ENCODE measurements at places on chromosomes 3 and 15.

GRCh38 chr3:29281094-29281343, 148 bp downstream of the RBMS3 start:
- no peak for DNase-seq

DNA sequence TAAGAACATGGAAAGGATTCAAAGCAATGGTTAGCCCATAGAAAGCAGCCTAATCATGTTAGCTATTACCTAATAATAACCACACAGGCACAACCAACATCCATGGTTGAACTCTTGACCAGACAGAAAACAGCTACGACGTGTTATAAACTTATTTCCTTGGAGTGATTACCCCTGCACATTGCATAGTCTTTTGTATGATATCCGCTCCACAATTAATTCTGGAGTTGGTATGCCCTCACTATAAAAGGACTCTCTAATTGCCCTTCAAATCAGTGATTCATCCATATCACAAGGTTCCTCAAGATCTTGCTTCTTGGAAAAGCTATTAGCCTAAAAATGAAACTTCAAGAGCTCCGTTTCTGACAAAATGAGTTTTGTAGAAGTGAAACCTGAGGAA, 117.9 kb downstream of the SYNPR start:
- DNase-seq, result no peak

GRCh38 chr15:60251300-60252070, 146.3 kb downstream of the ANXA2 start:
- no peak for DNase-seq

DNA sequence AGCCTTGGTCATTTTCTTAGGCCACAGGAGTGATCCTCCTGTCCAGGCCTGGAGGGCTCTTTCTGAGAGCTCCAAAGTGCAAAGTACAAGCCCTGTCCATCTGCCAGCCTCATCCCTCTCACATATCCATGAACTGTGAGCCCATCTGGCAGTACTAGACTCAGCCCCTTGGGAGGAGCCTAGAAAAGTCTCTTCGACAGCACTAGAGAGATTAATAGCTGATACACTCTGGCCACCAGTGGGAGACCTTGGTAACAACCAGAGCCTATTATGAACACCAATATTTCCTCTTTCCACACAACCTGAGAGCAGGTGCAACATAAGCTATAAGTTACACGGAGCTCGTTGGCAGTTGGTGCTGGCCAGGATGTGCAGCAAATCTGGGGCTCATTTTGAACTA, 59.5 kb upstream of the DCLK3 start:
- DNase-seq, result no peak

GRCh38 chr3:67312155-67312554, 314.0 kb downstream of the KBTBD8 start:
- DNase-seq, result no peak

DNA sequence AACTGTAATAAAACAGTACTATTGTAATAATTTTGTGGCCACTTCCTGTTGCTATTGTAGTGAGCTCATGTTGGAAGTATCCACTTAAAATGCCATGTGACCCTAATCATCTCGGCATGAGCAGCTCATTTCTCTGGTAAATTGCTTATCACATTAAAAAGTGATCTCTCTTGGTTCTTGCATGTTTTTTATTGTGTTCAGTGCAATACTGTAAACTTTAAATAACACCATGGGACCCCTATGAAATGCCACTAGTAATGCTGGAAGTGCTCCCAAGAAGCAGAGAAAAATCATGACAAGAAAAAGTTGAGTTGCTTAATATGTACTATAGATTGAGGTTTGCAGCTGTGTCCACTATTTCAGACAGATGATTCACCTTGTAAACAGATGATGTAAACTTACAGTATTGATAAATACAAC, 45.6 kb downstream of the NMD3 start:
- DNase-seq, result no peak

- no peak for DNase-seq
These were observed 402.8 kb upstream of the RARB start for GRCh38 chr3:25025236-25025635.

DNA sequence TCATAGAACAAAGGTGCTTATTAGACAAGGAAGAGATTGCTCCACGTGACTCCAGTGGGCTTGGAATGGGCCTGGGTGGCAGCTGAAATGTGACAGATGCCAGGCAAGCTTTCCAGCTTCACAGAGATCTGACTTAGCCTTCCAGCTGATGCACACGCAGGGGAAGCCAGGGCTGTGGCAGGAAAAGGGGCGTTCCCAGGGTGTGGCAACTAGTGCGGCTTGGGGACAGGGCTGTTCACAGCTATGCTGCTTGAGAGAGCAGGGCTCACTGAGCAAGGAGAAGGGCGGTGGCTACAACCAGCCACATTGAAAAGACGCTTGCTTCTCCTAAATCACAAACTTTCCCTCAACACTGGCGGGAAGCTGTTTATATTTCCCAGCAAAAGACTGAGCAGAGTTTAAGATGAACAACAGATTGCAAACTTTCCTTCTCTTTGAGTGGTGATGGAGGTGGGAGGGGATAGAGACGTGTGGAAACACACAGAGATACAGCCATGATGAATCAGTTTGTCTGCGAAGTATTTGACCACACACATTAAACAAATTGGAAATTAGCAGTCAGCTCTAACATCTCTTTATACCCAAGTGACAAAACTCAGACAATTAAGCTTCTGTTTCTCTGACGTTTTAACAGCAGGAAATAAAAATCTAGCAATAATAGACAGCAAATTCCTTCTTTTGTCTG, 127.5 kb downstream of the BDH1 start:
- DNase-seq, result peak; percentile 68

DNA sequence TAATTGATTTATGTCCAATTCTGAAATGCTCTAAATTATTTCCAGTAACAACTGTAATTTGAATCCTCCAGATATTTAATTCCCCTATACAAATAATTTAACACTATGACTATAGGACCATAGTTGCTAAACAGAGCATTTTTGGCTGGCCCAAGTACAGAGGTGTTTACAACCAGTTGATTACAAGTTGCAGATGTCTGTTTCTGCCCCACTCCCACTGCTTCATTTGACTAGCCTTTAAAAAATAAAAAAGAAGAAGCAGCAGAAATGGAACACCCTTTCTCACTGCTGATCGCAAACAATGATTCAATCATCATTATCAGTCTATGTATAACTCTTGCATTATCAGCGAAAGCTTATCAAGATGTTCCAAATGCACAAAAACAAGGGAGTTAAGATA, 54.6 kb downstream of the SENP7 start:
- no peak for DNase-seq

- peak; percentile 72 for DNase-seq
These were observed 16.9 kb upstream of the SCAMP5 start for GRCh38 chr15:74978503-74978902.

- DNase-seq, result no peak
These were observed 114.1 kb upstream of the LMCD1 start for GRCh38 chr3:8387571-8387970.

GRCh38 chr3:149016669-149017541, 25.6 kb downstream of the GYG1 start:
- peak; percentile 31 for DNase-seq

GRCh38 chr3:134353171-134353825, 20.9 kb downstream of the AMOTL2 start:
- no peak for DNase-seq

DNA sequence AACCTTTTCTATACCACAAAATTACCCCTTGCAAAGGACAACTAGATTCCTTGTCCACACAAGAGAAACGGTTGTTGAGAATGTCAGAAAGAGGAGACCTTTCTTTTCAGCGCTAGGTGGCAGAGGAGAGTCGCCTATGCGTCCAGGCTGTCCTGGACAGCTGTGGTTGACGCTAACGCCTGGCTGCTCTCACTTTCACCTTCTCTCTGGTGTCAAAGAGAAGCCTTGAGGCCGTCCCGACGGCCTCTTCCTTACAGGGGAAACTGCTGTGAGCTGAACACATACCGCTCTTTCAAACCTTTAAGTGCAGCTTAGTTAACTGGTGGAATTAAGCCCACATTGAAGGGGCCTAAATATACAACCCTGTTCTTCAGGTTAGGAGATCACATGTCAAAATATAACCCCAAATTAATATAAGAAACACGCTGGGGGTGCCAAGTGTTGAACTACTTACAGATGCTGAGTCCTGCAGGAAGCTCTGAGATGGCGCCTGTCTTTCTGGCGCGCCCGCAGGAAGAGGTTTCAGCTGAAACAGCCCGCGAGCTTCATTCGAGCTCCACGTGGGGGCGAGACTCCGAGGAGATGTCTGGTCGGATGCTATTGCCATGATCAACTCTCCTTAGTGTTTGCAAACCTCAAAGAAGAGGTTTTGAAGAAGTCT, 26.1 kb upstream of the KBTBD8 start:
- DNase-seq, result peak; percentile 81

DNA sequence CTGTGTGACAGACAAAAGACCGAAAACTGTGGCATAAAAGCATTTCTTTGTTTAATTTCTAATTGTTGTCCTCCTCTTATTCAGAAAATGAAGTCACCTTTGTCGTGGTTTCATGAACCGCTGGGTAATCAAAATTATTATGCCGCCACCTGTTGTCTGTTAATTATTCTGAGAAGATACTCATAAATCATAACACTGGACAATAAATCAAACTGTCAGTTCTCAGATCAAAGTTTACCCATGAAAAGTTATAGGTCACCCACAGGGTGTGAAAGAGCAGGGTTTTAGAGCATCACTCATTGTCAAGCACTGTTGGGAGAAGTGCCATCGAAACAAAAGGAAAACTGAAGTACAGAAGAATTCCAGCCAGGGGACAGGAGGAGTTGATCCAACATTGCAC, 474.3 kb downstream of the NR2F2 start:
- DNase-seq, result no peak

GRCh38 chr15:91400481-91400880, 300.4 kb downstream of the SV2B start:
- no peak for DNase-seq

DNA sequence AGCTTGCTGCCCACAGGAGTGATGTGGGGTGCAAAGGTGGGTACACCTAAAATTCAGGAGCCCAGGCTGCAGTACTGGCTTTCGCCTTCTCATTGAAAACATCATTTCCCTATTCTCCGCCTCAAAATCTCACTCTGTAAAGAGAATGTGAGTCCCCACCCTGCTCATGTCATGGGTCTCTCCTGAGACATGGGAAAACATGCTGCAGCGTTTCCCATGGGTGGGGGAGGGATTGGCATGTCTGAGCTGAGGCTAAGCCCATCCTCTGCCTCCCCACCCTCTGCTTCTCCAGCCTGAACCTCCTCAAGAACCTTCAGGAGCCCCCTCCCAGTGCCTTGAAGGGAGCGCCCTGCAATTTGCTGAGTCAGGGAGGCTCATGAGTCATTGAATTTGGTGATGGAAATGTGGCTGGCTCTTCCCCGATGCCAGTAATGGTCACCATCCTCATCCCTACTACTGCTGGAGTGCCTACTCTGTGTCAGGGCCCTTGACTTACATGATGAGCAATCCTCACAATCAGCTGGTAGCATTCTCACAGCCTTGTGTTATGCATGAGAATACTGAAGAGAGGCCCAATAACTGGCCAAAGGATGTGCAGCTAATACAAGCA, 28.8 kb downstream of the WNT5A start:
- DNase-seq, result no peak

GRCh38 chr15:100900795-100901169, 18.4 kb upstream of the LRRK1 start:
- DNase-seq, result no peak

DNA sequence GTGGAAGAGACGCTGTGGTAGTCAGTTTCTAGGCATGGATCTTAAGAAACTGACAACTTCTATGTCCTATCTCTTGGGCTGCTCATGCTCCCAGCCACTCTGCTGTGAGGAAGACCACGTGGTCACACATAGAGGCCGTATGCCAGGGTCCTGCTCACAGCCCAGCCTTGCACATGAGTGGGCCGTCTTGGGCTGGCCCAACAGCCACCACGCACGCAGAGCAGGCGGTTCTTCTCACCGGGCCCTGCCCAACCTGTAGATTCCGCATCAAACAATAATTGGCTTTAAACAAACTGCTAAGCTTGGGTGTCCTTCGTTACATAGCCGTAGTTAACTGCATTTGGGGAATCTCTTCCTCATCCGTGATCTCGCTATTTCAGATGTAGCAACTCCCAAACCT, 26.0 kb downstream of the SLC41A3 start:
- DNase-seq, result no peak

- DNase-seq, result no peak
These were observed 670.4 kb downstream of the ZPLD1 start for GRCh38 chr3:103105206-103105605.

DNA sequence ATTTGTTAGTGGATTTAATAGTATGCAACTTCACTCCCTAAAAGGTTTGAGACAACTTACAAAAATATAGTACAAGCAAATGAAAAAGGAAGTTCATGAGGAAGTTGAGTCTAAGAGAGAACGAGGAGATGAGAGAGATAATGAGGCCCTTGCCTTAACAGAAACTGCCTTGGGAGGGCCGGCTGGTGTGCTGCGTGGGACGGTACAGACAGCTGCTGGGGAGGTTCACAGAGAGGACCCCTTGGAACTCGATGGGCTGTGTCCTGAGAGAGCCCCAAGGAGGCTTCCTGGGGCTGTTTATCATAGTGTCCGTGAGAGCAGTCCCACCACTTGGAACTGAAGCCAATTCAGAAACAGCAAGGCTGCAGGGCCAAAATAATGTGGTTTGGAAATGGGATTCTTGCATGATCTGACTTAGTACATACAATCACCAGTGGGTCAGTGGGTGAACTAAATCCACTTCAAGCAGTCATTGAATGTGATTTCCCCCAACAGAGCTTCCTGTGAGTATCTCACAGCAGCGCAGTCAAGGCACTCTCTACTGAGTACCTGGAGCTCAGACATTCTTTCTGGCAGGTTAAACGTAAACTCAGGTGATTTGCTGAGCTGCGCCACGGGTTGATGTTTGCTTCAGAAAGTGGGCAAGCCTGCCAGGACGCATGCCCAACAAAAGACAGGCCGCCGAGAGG, 90.8 kb downstream of the CRTC3 start:
- DNase-seq, result peak; percentile 53

GRCh38 chr3:124217542-124217941, 225.6 kb upstream of the ROPN1 start:
- peak; percentile 28 for DNase-seq

- no peak for DNase-seq
These were observed 84.2 kb downstream of the LRRC28 start for GRCh38 chr15:99335508-99335907.

DNA sequence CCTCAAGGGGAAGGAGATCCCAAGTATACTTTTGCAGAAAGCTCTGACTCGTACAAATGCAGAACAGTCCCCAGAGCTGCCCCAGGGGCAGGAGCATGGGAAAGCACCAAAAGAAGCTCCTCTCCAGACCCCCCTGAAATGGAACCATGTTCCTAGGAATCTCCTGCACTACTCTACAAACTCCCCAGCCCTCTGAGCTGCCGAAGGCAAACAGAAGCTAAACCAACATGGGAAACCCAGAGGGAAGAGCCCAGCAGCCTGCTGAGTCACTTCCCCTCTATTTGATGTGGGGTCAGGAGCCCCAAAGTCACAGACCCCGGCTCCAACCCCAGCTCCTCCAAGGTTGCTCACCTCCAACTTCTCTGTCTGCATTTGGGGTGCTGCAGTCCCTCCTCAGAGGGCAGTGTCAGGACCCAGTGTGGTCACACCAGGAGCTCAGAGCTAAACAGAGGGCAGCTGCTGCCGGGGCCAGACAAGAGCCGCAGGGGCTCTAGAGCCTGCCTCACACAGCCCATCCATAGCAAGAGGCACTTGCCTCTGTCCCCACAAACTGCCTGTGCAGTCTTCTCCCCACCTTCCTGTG, 3.8 kb upstream of the PLXNA1 start:
- no peak for DNase-seq
